Naive thymus-derived CD4-positive, alpha-beta T cell (primary cell): ENCODE measurements at places on chromosomes 13 and 19.

- DNase-seq = peak; percentile 19
Measured at GRCh38 chr19:10961073-10961860, 437 bp downstream of the SMARCA4 start.

GRCh38 chr19:10095622-10095947 lies 6.9 kb downstream of the ANGPTL6 start:
- no peak for DNase-seq

DNA sequence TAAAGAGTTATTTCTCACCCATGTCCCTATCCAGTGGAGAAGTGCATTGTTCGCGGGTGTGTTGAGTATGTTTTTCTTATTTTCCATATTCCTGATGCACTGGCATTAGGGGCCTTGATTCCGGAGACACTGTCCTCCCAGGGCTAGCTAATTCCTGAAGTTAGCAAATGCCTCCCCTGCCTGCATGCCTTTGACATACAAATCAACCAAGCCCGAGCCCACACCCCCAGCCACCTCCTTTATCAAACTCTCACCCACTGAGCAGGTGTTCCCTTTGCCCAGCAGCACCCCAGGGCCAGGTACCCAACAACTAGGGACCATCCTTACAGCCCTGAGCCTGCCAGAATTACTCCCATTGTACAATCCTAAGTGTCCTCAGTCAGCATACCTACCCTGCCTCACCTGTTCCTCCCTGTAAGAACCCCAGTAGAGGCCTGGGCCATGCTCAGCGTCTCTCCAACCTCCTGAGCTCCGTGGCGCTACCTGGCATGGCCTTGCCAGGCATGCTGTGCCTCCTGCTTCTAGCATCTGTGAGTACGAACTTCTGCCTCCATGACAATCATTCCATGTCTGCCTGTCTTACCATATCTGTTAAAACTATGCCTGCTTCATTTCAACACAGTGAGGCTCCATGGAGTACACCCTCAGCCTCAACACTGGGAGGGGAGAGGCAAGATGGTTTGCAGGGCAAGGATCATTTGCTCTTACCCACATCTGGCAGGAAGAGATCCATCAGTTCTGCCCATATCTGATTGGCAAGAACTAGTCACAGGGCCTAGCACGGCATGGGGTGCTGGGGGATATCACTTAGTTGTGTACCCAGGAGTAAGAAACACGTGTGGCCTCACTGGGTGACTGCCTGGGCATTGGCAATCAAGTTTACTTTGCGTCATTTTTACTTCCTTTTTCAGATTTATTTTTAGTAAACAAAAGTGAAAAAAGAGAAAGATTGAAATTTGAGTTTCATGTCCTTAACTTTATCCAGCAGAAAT lies 203.9 kb downstream of the SHISA2 start:
- no peak for DNase-seq

GRCh38 chr19:36916991-36917390 lies 859 bp downstream of the ZNF568 start:
- DNase-seq = no peak

- no peak for DNase-seq
Measured at GRCh38 chr13:83919775-83920174, 37.5 kb upstream of the SLITRK1 start.

GRCh38 chr19:3740431-3740830 lies 21.1 kb downstream of the APBA3 start:
- DNase-seq = no peak

- DNase-seq = no peak
Measured at GRCh38 chr13:99214731-99215130, 14.1 kb downstream of the UBAC2 start.

GRCh38 chr13:64850017-64850416 lies 2380.1 kb downstream of the PCDH9 start:
- no peak for DNase-seq

DNA sequence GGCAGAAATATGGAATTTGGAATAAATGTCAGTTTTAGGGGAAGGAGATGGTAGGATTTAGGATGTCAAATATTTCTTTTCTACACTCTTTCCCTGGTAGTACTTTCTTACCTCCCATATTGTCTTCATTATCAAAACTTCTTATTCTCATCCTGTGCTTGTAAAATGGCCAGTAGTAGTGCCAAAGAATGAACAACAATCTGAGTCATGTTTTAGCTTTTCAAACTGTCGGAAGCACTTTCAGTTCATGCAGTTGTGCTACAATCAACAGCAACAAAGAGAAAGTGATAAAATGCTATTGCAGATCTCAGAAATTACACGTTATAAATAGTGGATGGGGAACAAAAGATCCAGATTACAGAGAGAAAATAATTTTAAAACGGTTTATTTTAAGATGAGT lies 193.7 kb upstream of the RXFP2 start:
- no peak for DNase-seq

- no peak for DNase-seq
Measured at GRCh38 chr13:26458196-26458749, 99.2 kb upstream of the WASF3 start.

- DNase-seq = no peak
Measured at GRCh38 chr19:45575216-45575615, 9.4 kb downstream of the OPA3 start.

GRCh38 chr13:113907635-113908617 lies 44.0 kb upstream of the GAS6 start:
- DNase-seq = no peak

- no peak for DNase-seq
Measured at GRCh38 chr19:608155-609003, 18.7 kb downstream of the HCN2 start.

- no peak for DNase-seq
Measured at GRCh38 chr19:39432677-39433025, 3.1 kb downstream of the RPS16 start.

- DNase-seq = no peak
Measured at GRCh38 chr13:97319113-97319720, 97.1 kb downstream of the MBNL2 start.

GRCh38 chr13:48579165-48579918 lies 46.5 kb upstream of the RCBTB2 start:
- no peak for DNase-seq

DNA sequence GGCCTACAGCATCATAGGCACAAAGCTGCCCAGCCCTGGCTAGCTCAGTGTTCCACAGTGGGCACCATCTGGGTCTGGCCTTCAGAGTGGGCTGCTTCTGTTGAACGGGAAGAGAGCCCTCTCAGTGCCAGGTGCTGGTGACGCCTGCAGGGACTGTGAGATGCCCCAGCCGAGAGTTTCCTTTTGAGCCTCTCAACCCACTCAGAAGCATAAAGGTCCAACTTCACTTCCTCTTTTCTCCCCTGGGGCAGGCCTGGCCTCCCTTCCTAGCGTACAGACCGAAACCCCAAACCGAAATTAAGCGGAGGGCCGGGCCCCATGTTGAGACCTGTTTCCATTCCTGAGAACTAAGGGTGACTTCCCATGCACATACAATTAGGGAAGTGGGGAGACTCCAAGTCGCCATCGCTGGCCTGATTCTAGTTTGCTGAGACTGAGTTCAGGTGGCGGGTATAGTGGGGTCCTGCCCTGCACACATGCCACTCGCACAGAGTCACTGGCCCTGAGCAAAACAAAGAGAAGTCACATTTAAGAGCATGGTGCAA lies 6.9 kb downstream of the RAB8A start:
- no peak for DNase-seq

- no peak for DNase-seq
Measured at GRCh38 chr19:50492303-50493052, 15.8 kb upstream of the GARIN5A start.

DNA sequence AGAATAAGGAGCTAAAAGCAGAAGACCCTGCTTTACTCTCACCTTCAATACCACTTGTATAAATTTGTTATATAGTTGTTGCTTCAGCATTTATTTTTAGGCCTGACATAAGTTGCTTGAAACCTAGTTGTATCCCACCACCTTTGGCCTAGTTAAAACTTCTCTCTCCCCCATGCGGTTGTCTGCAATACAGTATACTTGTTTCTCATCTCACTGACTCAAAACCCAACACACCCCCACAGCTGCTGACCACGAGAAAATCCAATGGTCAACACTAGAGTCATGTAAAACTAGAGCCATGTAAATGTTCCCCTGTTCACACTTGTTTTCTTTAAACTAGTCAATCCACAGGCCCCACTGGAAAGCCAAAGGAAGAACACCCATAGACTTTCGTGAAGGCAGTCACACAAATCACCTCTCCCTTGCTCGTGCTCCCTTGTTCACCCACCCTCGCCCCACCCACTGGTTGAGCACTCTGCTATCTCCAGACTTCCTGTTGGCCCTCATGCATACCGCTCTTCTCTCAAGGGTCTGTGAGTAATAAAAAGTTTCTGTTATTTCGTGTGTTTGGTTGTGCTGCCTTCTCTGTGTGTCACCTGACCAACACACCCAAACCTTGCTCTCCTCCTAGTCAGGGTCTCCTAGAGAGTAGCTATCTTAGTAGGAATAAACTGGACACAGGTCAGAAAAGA lies 12.9 kb upstream of the CCDC169 start:
- no peak for DNase-seq
